Astrocyte of the spinal cord (primary cell): ENCODE measurements at places on chromosomes 6 and 20.

DNA sequence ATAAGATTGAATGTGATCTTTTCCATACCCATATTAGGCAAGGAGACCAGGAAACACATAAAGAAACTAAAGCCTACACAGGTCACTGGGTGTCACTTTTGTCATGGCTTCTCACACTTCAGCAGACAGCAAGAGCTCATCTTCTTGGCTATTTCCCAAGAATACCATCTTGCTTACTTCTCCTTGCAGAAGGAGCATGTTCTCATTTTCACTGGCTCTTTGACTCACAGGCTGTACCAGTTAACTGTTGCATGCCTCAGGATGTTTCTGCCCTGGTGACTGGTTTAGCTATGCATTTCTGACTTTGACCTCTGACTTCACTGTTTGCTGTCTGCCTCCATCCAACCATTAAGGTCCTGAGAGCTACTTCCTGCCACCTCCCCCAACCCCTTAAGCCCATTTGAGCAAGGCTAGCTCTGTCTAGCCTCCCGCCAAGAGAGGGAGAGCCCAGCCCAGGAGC, 40.3 kb upstream of the OGFRL1 start:
- DNase-seq, result peak; percentile 70

DNA sequence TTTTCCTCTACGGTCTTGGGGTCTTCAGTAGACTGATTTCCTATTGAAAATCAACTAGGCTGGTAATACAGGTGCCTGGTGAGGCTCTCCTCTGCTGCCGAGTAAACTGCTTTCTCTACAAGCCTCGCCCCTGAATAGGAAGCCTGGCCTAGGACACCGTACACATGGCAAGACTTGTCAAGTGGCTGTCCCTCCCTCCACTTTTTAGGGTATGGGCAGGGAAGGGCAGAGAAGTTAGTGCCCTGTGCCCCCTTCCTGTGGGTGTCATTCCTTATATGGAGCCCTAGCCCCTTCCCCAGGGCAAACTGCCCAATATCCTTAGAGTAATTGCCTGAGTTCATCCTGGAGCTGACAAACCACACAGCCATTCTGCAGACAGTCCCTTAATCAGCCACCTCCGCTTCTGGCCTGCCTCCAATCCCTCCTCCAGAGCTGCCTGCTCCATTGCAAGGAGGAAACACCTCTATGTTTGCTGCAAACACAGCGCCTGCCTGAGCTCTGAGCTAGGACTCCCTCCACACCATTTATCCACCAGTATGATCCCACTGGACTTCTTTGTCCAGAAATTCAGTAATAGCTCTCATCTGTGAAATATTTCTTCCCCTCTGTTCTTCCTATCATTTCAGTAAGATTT, 93.1 kb downstream of the CHD6 start:
- DNase-seq, result peak; percentile 30

GRCh38 chr6:160041608-160042007, 72.7 kb downstream of the IGF2R start:
- DNase-seq, result peak; percentile 92

- no peak for DNase-seq
These were observed 540.9 kb upstream of the MAP3K7 start for GRCh38 chr6:91127752-91128151.

DNA sequence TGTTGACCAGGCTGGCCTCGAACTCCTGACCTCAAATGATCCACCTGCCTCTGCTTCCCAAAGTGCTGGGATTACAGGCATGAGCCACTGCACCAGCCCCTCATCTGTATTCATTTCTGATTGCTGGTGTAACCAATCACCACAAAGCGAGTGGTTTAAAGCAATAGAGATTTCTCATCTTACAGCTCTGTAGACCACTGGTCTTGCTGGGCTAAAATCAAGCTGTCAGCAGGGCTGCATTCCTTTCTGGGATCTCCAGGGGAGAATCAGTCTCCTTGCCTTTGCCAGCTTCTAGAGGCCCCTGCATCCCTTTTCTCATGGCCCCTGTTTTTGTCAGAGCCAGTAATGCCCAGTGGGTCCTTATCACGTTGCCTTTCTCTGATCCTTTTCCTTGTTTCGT, 49.9 kb upstream of the PMEPA1 start:
- DNase-seq, result no peak

GRCh38 chr20:34506480-34506879, 9.7 kb upstream of the DYNLRB1 start:
- DNase-seq, result no peak

DNA sequence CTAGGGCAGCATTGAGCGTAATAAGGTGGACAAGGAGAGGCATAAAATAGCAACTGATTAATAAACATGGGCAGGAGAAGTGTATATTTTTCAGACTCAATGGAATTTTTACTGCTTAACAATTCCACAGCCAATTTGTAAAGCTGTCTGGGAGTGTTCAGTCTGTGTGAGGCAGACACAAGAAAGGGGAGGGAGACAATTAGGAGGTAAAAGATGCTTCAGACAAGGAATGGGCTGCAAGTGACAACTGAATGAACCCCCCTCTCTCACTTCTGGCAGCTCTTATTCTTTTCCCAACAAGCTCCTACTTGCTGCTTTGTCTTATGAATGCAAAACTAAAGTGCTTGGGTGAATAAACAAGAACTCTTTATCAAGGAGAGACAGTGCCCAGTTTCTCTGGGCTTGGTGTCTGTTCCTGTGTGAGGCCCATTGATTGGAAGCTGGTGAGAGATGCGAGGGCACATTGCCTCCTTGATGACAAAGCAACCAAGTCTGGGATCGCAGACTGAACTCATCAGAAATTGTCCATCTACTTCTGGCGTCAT, 575.3 kb downstream of the RNF144B start:
- DNase-seq, result no peak

DNA sequence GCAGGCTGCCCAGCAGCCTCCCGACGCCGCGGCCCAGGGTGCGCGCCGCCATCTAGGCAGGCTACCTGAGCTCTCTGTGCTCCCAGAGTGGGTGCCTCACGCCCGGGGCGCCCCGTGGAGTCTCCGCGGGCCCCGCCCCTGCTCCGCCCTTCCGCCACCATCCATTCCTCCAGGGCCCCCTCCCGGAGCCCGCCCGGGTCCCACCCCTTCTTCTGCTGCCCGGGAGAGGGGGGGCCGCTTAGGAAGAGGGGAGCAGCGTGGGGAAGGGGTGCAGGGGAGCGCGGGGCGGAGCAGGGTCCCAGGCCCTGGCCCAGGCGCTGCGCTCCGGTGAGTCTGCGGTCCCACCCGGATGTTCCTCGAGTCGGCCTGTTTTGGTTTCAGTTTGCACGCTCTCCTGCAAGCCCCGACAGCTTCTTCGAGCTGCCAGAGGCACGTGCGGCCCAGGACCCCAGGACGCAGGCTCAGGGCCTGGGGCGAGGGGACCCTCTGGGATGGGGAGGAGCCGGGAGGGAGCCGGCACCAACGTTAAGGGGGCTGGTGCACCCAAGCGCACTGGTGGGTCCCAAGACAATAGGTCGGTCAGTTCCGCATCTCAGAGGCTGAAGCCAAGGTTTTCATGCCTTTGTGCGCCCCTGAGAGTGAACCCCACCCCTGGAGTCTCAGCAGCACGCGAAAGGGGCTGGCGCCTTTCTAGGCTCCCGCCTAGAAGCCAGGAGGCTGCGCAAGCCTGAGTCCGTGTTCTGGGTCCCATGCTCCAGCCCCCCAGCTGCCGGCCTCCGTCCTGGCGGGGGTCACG, at the start of gene ACSS1:
Gene ACSS1, minus strand, starts transcription at position 89 of the 796 bp plus-strand sequence. Its CDS starts 37 bp downstream, at position 52.
- DNase-seq, result peak; percentile 25

GRCh38 chr6:17390276-17390675, 3.1 kb upstream of the CAP2 start:
- DNase-seq, result no peak

DNA sequence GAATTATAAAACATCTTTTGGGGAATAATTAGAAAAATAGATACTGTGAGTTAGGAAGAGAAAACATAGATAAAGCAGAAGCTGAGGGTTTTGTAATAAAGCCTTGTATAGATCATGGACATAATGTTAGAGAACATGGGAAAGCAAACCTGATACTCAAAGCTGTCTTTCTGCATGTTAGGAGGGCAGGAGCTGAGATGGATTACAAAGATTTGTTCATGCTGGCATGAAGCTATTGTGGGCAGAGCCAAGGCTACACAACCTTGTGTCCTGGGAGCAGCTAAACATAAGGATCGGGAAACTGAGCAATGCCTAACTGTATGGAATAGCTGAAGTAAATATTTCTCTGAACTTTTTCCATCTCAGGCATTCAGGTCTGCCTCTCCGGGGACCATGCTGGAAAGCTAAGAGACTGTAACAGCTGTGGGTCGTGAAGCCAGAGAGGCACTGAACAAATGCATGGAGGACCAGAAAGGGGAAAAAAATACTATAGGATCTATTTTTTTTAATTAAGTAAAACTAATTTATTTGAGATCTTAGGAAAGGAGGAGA, 28.2 kb upstream of the CNKSR3 start:
- no peak for DNase-seq

GRCh38 chr20:47456952-47457724, 44.5 kb upstream of the NCOA3 start:
- peak; percentile 69 for DNase-seq

DNA sequence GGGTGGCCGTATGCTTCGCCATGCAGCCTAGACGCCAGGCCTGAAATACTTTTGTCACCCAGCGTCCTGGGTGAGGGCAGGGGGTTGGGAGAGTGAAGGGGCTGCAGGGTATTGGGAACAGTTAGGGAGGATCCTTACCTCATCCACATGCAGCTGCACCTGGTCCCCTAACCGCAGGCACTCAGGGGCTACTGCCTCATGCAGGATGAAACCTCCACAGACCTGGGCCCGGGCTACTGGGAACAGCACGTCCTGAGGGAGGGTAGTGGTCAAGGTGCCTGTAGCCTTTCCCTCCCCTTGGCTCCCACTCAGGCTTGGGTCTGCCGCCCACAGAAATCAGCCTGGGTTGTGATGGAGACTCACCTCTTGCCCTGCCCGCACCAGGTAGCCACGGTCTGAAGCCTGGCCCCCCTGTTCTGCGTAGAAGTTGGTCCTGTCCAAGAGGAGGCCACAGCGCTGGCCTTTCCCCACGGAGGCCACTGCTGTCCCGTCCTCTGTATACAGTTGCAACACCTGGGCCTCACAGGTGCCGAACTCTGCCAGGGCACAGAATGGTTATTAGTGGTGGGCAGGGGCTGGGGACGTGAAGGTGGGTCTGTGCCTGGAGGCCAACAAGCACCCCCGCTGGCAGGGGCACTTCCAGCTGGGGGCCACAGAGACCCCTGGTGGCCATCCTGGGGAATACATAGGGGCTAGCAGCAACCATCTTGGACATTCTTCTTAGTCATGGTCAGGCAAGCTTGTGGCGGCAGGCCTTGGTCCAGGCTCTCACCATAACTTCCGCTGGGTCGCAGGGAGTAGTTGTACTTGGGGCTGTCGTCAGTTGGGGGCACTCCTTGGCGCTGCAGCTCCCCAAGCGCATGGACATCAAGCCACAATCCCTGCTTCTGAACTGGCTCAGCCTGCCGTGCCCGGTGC, 8.6 kb downstream of the AARS2 start:
- peak; percentile 42 for DNase-seq

DNA sequence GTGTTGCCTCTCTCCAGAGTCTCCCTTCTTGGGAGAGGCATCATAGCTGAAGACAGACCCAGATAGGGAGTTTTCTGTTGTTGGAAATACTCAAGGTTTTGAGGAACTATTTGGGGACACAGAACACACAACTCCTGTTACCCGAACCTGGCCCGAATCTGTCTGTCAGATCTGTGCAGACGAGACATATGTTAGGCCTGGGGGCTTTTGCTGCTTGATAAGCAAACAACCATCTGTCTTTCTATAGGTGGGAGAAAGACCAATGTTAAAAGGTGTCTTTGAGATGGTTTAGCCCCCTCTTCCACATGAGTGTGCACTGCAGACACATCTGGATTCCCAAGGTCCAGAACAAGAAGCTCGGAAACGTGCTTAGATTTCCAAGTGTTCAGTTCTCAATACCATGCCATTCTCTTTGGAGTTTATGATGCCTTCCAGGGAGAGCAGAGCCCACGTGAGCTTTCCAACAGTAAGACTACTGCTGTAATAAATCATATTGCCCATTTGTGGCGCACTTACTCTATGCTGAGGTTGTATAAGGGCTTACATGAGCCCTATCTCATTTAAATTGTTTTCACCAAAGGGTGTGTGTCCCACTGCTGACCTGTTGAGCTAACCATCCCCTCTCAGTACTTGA, 3.8 kb upstream of the STX16 start:
- DNase-seq, result no peak

GRCh38 chr6:110395221-110395620, 20.2 kb downstream of the DDO start:
- no peak for DNase-seq

GRCh38 chr6:106383573-106383972, 23.1 kb downstream of the CRYBG1 start:
- no peak for DNase-seq

DNA sequence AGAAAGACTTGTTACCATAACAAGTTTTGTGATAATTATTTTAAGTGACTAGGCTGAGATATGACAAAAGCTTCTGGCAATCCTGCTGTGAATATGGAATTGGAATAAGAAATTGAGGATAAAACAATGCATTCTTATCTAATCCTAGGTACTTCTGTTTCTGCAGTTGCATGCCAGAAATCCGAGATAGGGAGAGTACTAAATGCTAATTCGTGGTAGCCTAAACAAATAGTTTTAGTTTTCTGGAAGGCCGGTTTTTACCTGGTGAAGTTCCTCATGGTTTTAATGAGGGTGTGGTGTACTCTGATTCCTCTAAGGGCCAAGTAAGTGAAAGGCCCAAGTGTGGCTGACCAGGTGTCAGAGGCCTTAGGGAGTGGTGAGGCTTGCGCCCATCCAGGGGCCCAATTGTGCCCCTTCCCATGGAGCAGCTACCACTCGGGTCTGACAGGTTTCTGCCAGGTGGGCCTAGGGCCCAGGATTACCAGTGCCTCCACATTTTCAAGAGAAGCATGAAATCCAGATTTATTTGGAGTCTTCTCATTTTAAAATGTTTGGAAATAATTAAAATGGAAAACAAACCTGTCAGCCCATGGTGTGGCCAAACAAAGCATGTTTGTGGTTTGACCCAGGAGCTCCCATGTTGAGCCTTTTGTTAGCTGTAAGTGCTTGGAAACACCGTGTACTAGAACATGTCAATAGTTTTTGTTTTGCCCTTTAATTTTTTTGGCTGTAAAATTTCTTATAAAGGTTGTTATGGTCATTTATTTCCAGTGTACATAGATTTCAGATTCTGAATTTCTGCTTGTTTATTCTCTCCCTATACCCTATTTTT, 6.6 kb downstream of the PLCB4 start:
- DNase-seq, result no peak

DNA sequence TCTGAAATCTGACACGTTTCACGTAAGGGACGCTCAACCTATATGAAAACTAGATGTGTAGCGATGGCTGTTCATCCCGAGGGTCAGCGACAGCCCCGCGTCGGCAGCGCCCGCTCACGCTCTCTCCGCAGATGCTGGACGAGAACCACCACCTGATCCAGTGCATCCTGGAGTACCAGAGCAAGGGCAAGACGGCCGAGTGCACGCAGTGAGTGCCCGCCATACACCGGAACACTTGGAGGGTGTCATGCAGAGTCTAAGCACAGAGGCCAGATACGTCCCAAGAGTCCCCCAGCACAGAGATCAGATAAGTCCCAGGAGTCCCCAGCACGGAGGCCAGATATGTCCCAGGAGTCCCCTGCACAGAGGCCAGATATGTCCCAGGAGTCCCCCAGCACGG, 15.0 kb downstream of the SS18L1 start:
- no peak for DNase-seq

GRCh38 chr20:7503501-7503900, 436.8 kb downstream of the HAO1 start:
- no peak for DNase-seq

GRCh38 chr6:102918161-102918560, 1524.7 kb downstream of the GRIK2 start:
- DNase-seq, result no peak

- peak; percentile 97 for DNase-seq
These were observed 24.7 kb upstream of the PYGB start for GRCh38 chr20:25223179-25223661.
